ENCODE measurements at places on chromosomes 11 and 22. TPM values are rescaled to one million over a fixed set of nuclear protein-coding genes. Genes with fewer than 3 reads are reported as not detected.

Gene OR8G5
- total RNA-seq, result not detected

DNA sequence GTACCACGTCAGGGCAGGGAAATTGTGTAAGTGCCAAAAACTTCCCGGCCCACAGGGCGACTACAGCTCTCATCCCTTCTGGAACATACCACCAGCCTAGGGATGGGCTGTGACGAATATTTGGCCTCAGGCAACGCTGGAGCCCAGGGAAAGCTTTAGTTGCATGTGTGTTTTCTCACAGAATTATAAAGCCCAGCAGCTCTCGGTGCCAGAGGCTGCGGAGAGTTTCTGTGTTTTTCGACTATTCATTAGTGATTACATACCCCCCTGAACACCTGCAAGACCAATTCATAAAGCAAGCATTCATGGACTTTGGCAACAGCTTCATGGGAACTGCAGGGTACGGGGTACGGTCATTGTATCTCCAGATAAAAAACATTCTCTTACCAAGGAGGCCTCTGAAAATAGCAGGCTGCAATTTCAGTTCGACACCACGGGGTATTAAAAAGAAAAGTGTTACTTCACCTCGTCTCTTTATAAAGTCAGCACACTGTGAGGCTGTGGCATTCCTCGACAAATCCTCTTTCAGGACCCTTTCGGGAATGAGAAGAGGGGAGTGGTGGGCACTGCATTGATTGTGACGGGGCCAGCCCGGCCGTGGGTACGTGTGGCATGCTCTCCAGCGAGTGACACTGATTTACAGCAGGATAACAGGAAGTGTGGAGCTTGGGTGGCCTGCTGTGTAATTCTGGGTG, 243.6 kb upstream of the SORL1-AS1 start:
- peak overlapping the region; percentile 61 for H3K27ac ChIP-seq
- no peak for DNase-seq
- peaks cover 28% of the 10 kb centered on the region for H3K4me1 ChIP-seq
- no peaks in the 10 kb centered on the region for H3K36me3 ChIP-seq
- no peaks in the 10 kb centered on the region for H3K27me3 ChIP-seq

DNA sequence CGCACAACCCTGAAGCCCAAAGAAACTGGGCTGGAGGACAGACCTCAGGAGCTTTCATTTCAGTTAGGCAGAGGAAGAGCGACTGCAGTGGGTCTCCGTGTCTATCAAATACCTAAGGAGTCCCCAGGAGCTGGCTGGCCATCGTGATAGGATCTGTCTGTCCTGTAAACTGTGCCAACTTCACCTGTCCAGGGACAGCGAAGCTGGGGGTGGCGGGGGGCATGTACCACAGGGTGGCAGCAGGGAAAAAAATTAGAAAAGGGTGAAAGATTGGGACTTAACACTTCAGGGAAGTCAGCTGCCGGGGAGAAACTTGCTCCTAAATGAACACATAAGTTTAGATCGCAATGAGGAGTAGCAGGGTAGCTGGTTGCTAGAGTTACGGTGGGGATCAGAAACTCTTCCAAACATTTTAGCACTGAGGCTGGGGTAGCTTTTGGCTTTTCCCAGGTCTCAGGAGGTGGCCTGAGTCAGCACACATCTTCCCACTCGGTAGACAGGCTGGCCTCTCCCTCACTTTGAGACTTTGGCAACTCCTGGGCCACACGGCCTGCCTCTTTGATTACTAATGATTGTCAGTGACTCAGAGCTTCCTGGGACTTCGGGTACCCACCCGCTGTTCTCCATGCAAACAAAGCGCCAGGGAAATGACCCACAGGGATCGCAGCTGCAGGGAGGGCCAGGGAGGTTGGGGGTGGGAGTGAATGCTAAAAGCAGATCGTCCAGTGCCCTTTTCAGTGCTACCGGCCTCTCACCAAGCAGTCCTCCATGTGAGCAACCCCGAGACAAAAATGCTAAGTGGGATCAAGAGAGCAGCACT, 2.9 kb upstream of the MTFP1 start:
- peak overlapping the region; percentile 97 for H3K4me3 ChIP-seq
- DNase-seq, result no peak
- H3K27me3 ChIP-seq, result no peaks in the 10 kb centered on the region
- peak overlapping the region; percentile 75 for H3K27ac ChIP-seq

- H3K27ac ChIP-seq, result no peak overlapping the region
- no peak overlapping the region for H3K4me3 ChIP-seq
- H3K4me1 ChIP-seq, result no peaks in the 10 kb centered on the region
- no peaks in the 10 kb centered on the region for H3K27me3 ChIP-seq
Observed at GRCh38 chr11:18471995-18472394, 16.3 kb downstream of the LDHAL6A start.

- H3K27ac ChIP-seq, result peak overlapping the region; percentile 81
- DNase-seq, result no peak
- H3K36me3 ChIP-seq, result peaks cover 3% of the 10 kb centered on the region
- peak overlapping the region; percentile 18 for H3K4me3 ChIP-seq
- no peaks in the 10 kb centered on the region for H3K4me1 ChIP-seq
Observed at GRCh38 chr11:32838505-32839274, 9.0 kb downstream of the PRRG4 start.

DNA sequence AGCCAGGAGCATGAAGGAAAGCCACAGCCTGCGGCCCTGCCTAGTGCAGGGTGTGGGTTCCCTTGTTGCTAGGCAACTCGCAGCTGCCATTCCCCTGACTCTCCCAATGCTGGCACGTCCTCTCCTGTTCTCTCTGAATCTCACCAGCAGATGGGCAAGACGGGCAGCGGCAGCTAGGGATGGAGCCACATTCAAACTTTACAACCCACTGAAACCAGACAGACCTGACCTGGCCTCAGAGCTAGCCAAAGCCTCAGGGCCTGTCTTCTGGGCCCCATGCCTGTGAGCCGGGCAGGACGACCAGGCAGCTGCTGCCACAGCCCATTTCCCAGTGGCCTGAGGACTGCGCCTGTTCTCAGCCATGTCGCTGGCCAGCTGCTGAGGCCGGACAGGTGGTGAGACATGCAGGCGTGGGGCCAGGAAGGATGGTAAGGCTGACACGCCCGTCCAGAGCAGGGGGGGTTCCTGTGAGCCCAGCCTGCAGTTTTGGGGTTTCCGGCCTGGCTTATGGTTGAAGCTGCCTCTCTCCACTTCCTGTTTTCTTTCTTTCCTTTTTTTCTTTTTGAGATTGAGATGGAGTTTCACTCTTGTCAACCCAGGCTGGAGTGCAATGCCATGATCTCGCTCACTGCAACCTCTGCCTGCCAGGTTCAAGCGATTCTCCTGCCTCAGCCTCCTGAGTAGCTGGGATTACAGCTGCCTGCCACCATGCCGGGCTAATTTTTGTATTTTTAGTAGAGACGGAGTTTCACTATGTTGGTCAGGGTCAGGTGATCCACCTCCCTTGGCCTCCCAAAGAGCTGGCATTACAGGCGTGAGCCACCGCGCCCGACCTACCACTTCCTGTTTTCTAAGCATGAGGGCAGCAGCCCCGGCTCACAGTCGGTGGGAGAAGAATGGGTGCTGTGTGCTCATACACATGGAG, 4.1 kb downstream of the SUN2 start:
- peaks cover 15% of the 10 kb centered on the region for H3K4me1 ChIP-seq
- H3K36me3 ChIP-seq, result peaks cover 3% of the 10 kb centered on the region
- no peak for DNase-seq
- H3K4me3 ChIP-seq, result no peak overlapping the region
- H3K27ac ChIP-seq, result no peak overlapping the region

Gene CEP126
- 2.1 TPM for total RNA-seq

Gene GGTLC2
- total RNA-seq, result not detected

Gene FADS2
- total RNA-seq, result 127 TPM

- peaks cover 37% of the 10 kb centered on the region for H3K4me1 ChIP-seq
- peaks cover 3% of the 10 kb centered on the region for H3K36me3 ChIP-seq
- peak overlapping the region; percentile 91 for H3K4me3 ChIP-seq
Observed at GRCh38 chr11:59756558-59756840, 1.3 kb downstream of the STX3 start.

Gene PAMR1
- total RNA-seq, result 2.5 TPM

Gene CATSPER1
- not detected for total RNA-seq

DNA sequence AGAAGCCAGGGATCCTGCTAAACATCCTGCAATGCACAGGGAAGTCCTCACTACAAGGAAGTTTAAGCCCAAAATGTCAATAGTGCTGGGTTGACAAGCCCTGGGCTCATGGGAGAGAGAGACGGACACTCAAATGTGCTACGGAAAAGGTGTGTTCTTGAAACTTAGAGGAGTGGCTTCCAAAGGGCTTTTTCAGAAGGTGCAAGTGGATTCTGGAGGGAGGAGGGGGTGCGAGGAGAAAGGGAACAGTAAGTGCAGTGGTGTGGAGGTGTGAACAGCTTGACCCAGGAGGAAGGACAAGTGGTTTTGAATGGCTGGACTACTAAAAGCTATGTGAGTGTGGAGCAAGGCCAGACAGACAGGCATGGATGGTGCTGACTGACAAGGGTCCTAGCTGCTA, 50.4 kb upstream of the CECR2 start:
- peaks cover 9% of the 10 kb centered on the region for H3K4me1 ChIP-seq
- H3K4me3 ChIP-seq, result no peak overlapping the region
- H3K27ac ChIP-seq, result no peak overlapping the region
- H3K36me3 ChIP-seq, result no peaks in the 10 kb centered on the region
- DNase-seq, result no peak

- peaks cover 9% of the 10 kb centered on the region for H3K4me1 ChIP-seq
- no peak overlapping the region for H3K27ac ChIP-seq
- H3K27me3 ChIP-seq, result peaks cover 4% of the 10 kb centered on the region
- H3K4me3 ChIP-seq, result no peak overlapping the region
- DNase-seq, result no peak
Observed at GRCh38 chr22:30433773-30434172, 8.2 kb downstream of the MTFP1 start.

DNA sequence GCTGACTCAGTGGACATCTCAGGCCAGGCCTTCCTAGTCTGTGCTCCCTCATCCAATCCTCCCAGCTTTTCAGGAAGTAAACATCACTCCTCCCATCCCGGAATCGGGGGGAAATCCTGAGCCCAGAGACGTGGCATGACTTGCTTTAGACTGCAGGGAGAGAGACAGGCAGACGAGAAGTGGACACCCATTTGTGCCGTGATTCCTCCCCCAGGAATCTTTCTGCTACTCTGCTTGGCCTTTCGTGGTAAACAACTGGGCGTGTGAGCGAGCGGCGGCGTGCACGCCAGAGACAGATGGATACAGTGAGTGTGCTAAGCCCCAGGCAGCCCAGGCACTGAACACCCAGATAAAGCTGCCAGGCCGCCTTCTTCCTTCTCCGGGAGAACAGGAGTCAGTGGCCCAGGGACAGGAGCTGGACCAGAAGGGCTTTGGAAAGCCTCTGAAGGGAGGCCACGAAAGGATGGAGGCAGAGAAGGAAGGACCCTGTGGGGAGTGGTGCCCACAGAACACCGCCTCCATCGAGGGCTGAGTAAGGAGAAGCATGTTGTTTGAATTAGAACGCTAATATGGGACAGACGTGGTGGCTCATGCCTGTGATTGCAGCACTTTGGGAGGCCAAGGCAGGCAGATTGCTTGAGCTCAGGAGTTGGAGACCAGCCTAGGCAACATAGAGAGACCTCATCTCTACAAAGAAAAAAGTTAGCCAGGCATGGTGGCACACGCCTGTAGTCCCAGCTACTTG, 53.0 kb upstream of the PRR5 start:
- DNase-seq, result no peak
- H3K27ac ChIP-seq, result no peak overlapping the region
- no peak overlapping the region for H3K4me3 ChIP-seq
- no peaks in the 10 kb centered on the region for H3K27me3 ChIP-seq
- H3K36me3 ChIP-seq, result no peaks in the 10 kb centered on the region

DNA sequence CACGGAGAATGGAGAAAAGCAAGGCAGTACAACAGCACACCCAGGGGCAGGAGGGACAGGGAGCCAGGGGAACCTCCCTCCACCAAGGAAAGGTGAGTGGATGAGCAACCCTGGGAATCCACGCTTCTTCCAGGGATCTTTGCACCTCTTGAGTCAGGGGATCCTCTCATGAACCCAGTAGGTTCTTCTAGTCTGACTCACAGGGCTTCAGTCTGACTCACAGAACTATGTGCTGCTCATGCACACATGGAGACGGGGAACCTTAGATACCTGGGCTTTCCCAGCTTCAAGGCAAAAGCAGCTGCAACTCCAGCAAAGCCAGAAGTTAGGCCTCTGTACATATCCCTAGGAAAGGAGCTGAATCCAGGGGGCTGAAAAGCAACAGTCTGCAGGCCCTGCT, 1021.4 kb upstream of the TENM4 start:
- H3K27ac ChIP-seq, result no peak overlapping the region
- H3K4me3 ChIP-seq, result no peak overlapping the region
- no peak for DNase-seq
- H3K27me3 ChIP-seq, result no peaks in the 10 kb centered on the region
- H3K4me1 ChIP-seq, result no peaks in the 10 kb centered on the region

- H3K27me3 ChIP-seq, result no peaks in the 10 kb centered on the region
- no peak overlapping the region for H3K27ac ChIP-seq
- no peak for DNase-seq
- no peaks in the 10 kb centered on the region for H3K36me3 ChIP-seq
- no peaks in the 10 kb centered on the region for H3K4me1 ChIP-seq
- no peak overlapping the region for H3K4me3 ChIP-seq
Observed at GRCh38 chr11:88036701-88037100, 138.5 kb downstream of the RAB38 start.

Gene OR8D1
- not detected for total RNA-seq

- peak overlapping the region; percentile 33 for H3K27ac ChIP-seq
Observed at GRCh38 chr11:95092549-95093324, 3.1 kb downstream of the ENDOD1 start.

GRCh38 chr11:10450462-10451425, 4.3 kb upstream of the AMPD3 start:
- H3K27me3 ChIP-seq, result peaks cover 35% of the 10 kb centered on the region
- peak overlapping the region; percentile 91 for H3K4me3 ChIP-seq
- peak overlapping the region; percentile 72 for H3K27ac ChIP-seq
- H3K4me1 ChIP-seq, result peaks cover 21% of the 10 kb centered on the region
- no peak for DNase-seq
- no peaks in the 10 kb centered on the region for H3K36me3 ChIP-seq

Gene CLMP
- total RNA-seq, result 65.7 TPM

- H3K4me3 ChIP-seq, result no peak overlapping the region
- no peak overlapping the region for H3K27ac ChIP-seq
- peaks cover 12% of the 10 kb centered on the region for H3K4me1 ChIP-seq
- no peaks in the 10 kb centered on the region for H3K27me3 ChIP-seq
- DNase-seq, result no peak
- H3K36me3 ChIP-seq, result peaks cover 16% of the 10 kb centered on the region
Observed at GRCh38 chr11:44090539-44090938, 4.9 kb upstream of the EXT2 start.

- H3K36me3 ChIP-seq, result no peaks in the 10 kb centered on the region
- no peak for DNase-seq
- peaks cover 27% of the 10 kb centered on the region for H3K4me1 ChIP-seq
- no peak overlapping the region for H3K4me3 ChIP-seq
Observed at GRCh38 chr22:34814260-34815025, 251.5 kb upstream of the ISX start.

- H3K36me3 ChIP-seq, result no peaks in the 10 kb centered on the region
- no peak for DNase-seq
- peaks cover 18% of the 10 kb centered on the region for H3K4me1 ChIP-seq
- H3K4me3 ChIP-seq, result peak overlapping the region; percentile 41
- H3K27ac ChIP-seq, result peak overlapping the region; percentile 98
Observed at GRCh38 chr22:27719535-27720227, 81.9 kb downstream of the MN1 start.

Measured in type B pancreatic cell (in vitro differentiated cells).